Activated gamma-delta T cell treated with anti-CD3 and anti-CD28 coated beads, Interleukin-2, amount 50 U/mL, for 16 hours (primary cell): ENCODE measurements at places on chromosomes 2 and 18.

- DNase-seq, result no peak
Measured at GRCh38 chr2:74575320-74575719, 20.8 kb downstream of the DOK1 start.

DNA sequence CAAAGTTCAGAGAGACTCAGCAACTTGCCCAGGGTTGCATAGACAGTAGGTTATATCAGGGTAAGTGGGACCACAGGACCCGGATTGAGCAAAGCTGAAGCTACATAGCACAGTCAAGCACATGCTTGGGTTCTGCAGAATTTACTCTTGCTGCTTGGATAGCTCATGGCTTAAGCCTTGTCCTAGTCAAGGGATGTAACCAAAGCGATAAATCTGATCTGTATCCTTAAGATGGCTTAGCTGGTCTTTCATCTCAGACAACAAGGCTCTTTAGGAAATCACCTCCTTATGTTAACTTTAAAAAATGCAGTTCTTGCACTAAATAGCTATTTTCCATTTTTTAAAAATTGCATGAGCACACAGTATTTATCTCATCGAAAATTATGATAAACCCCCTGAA, 158.5 kb downstream of the LPIN1 start:
- no peak for DNase-seq

- DNase-seq, result no peak
Measured at GRCh38 chr18:35409911-35410310, 32.8 kb upstream of the ZNF396 start.

DNA sequence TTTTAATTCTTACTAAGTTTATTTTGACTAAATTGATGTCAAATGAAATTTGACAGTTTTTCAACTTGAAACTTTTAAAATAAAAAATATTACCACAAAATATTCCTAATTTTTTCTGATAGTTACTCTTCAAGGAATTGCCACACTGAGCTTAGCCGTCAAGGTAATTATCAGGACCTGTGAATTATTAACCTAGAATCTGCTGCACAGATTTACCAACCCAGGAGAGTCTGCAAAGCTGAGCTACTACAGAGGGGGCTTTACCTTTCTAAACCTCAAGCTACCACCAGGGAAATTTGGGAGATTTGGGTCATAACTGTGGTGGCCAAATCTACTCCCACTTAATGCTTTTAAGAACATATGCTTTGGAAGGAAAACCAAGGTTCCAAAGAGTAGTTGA, 324.6 kb downstream of the CCDC178 start:
- no peak for DNase-seq

DNA sequence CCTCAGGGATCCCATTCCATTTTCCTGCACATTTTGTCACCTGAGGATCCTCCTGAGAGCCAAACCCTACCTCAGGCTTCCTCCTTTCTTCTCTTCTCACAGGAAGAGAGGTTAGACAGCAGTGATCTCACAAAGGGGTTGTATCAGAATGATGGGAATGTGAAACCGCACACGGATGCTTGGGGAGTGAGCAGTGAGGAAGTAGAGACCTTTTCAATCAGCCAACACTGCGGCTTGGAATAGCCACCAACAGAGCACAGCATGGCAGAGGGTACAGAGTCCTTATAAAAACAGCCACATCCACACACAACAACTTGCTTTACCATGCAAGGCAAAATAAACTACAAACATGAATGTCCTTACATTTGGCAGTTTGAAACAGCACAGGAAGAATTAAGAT, 8.7 kb downstream of the TMEM182 start:
- DNase-seq, result no peak

DNA sequence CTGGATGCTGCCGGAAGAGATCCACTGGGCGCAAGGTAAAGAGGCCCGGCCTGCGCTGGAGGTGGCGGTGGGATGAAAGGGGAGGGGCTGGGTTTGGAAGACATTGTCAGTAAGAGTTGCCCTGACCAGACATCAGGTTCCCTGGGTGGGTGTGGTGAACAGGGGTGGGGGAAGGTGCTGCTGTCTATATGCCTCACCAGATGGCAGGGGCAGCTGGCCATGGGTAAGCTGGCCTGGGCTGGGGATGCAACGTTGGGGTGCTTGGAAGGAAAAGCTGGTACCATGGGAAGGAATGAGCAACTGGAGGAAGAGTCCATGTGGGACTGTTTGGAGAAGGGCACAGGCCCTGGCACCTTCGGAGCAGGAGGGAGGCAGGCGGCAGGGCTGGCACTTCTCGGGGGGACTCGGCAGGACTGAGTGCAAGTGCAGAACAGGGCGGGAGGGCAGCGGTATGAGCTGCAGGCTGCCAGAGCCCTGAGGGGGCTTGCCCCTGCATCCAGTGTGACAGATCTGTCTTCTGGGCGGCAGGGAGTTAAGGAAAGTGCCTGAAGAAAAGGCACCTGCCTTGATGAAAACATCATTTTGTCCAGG, 146.4 kb downstream of the DYSF start:
- no peak for DNase-seq

GRCh38 chr2:167028503-167028902, 140.2 kb downstream of the XIRP2 start:
- DNase-seq, result no peak

GRCh38 chr2:73897934-73898333, 5.1 kb downstream of the ACTG2 start:
- no peak for DNase-seq

GRCh38 chr2:223674998-223675609, 72.9 kb upstream of the SCG2 start:
- no peak for DNase-seq

GRCh38 chr2:158724803-158725381, 70.2 kb upstream of the DAPL1 start:
- no peak for DNase-seq

DNA sequence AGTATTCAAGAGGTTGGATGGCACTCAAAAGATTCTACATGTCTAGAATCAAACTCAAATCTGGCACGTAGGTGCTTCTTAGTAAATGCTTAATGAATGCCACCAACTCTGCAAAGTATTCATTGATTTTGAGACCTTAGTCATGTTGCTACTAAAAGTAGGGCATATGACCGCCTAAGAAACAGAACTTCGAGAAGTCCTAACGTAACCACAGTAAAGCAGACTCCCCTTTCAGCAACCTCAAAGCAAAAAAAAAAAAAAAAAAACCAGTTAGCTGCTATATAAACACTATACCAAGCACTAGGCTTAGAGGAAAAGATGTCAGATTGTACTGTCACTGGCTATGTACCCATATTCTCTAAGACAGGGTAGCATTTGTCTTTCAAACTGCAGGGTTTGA, 33.9 kb downstream of the PTCD3 start:
- no peak for DNase-seq

- DNase-seq, result no peak
Measured at GRCh38 chr2:94869552-94870439, 1.4 kb upstream of the TEKT4 start.

DNA sequence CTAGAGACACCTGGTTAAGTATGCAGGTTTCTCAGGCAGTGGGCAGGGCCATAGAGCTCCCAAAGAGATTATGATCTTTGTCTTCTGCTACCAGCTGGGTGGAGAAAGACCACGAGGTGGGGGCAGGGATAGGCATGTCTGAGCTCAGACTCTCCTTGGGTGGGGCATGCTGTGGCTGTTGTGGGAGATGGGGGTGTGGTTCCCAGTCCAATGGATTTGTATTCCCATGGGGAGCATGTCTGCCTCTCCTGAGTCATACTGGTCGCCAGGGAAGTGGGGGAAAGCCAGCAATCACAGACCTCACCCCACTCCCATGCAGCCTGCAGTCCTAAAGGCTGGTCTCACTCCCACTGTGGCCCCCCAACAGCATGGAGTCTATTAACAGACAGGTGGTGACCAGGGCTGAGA, 31.4 kb upstream of the RHOB start:
- no peak for DNase-seq

DNA sequence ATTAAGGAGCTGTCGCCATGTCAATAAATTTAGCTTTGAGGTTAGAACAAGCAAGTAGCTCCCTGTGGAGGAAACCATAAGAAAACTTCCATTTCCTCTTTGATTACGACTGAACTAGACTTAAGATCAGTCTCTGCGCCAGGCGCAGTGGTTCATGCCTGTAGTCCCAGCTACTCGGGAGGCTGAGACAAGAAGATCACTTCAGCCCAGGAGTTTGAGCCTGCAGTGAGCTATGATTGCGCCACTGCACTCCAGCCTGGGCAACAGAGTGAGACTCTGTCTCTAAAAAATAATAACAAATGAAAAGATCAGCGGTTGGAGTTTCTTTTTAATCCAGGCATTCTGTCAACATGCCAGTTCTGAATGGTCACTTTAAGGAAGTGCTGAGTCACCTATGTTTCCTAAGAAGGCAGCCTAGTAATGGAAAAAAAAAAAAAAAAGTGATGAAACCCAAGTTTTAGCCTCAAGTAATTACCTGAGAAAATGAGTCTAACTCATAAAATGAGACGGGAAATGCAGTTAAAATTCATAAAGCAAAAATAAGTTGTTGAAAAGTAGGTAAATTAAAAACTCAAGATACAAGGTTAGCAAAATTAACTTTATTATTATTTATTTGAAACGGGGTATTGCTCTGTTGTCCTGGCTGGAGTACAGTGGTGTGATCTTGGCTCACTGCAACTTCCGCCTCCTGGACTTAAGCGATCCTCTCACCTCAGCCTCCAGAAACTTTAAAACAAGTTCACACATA, 10.2 kb downstream of the C18orf32 start:
- DNase-seq, result no peak

- DNase-seq, result no peak
Measured at GRCh38 chr2:46674488-46674887, 195.1 kb downstream of the TMEM247 start.

DNA sequence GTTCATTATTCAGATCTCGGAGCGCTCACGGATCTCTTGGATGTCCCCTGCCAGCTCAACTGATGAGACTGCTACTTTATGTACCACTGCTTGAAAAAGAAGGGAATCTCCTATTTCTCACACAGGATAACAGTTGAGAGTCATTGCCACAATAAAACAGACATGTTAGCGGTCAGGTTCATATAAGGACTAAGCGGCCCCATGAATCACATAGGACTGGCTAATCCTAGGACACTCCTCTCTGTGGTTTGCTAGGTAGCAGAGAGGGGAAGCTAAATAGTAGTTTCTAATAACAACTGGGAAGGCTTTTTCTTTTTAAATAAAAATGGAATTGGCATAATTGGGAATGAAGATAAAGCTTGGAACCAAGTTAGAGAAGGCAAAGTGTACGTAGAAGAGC, 15.9 kb upstream of the TGFA start:
- DNase-seq, result no peak

- DNase-seq, result no peak
Measured at GRCh38 chr2:47676261-47676926, 106.6 kb upstream of the MSH6 start.

GRCh38 chr2:46298272-46298521, 990 bp downstream of the EPAS1 start:
- DNase-seq, result no peak

GRCh38 chr2:41544709-41545108, 503.1 kb upstream of the PKDCC start:
- DNase-seq, result no peak

GRCh38 chr2:85078536-85078935, 54.7 kb upstream of the TCF7L1 start:
- no peak for DNase-seq

- no peak for DNase-seq
Measured at GRCh38 chr2:28280619-28281018, 112.0 kb upstream of the FOSL2 start.

DNA sequence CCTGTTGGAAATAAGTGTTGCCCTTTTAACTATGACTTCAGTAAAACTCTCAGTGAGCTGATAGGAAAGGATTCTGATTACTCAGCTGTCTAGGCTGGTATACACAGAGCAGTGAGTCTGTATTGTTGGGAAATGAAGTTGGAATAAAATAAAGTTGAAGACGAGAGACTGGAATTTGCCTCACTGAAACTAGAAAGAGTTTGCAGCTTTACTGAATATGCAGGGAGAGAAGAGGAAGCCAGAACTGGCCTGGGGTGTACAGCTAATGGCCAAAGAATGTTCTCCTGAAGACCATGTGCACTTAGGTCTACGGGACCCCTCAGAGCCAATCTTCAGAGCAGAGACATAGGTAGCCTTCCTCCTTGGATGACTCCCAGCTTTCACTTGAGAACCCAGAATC, 26.5 kb downstream of the EIF4E2 start:
- no peak for DNase-seq

DNA sequence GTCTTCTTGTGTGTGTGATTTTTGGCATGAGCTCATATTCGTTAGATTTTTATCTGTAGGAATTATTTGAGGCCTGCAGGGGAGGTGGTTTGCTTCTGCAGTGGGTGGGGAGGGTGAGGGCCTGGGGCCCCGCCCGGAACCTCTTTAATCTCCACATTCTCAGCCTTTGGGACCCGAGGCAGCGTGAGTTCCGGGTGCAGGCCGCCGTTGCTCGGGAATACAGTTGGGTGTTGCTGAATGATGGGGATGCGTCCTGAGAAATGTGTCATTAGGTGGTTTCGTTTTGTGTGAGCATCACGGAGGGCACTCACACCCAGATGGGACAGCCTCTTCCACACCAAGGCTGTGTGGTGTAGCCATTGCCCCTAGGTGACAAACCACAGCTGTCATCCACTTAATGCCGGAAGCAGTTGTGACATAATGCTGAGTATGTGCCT, 13.7 kb upstream of the GAL3ST2 start:
- peak; percentile 68 for DNase-seq

GRCh38 chr2:309148-309953, 21.5 kb upstream of the ALKAL2 start:
- no peak for DNase-seq

DNA sequence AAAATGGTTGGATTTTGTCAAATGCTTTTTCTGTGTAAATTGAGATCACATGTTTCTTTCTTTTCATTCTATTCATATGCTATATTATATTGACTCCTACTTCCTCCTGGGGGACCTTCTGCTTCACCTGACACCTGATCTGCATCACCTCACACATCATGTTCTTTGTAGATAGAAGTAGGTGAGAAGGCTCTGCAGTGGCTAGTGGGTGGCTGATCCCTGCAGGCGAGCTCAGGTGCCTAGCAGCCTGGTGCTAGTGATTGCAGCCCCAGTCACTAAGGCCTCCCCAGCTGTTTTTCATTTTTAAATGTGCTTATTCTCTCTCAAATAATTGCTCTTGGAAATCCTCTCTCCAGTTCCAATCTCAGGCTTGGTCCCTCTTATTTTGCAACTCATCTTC, 33.6 kb downstream of the MC4R start:
- no peak for DNase-seq

- DNase-seq, result peak; percentile 40
Measured at GRCh38 chr2:20411361-20411894, 35.4 kb upstream of the RHOB start.

DNA sequence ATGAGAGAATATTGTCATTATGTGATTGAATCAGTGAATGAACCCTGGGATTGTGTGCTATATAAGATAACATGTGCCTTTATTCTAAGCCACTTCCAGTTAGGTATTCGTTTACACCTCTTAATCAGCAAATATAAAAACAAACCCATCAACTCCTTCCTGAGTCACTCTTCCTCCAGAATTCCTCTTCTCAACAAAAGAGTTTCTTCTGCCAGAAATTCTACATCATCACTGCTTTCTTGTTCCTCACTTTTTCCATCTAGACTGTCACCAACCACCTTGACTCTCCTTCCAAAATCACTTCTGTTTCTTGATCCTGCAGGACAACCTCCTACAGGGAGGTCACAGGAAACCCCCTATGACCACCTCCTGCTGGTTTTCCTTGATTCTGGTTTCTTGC, 261.4 kb downstream of the CYP26B1 start:
- DNase-seq, result no peak

- no peak for DNase-seq
Measured at GRCh38 chr2:149972066-149972465, 384.5 kb upstream of the MMADHC start.

GRCh38 chr2:61196671-61197070, 34.7 kb downstream of the C2orf74 start:
- no peak for DNase-seq
